ENCODE measurements at places on chromosomes 6 and 20. TPM values are rescaled to one million over a fixed set of nuclear protein-coding genes. Genes with fewer than 3 reads are reported as not detected.

- no peaks in the 10 kb centered on the region for H3K4me1 ChIP-seq
- no peak overlapping the region for H3K4me3 ChIP-seq
- H3K27ac ChIP-seq: no peak overlapping the region
Observed at GRCh38 chr20:38338849-38339520, 7.3 kb upstream of the LBP start.

- H3K36me3 ChIP-seq: no peaks in the 10 kb centered on the region
- H3K27me3 ChIP-seq: no peaks in the 10 kb centered on the region
- DNase-seq: no peak
- no peak overlapping the region for H3K27ac ChIP-seq
- peaks cover 6% of the 10 kb centered on the region for H3K4me1 ChIP-seq
Observed at GRCh38 chr6:3370361-3371221, 86.3 kb downstream of the SLC22A23 start.

GRCh38 chr6:37441651-37442050 is 8.6 kb downstream of the CMTR1 start:
- H3K36me3 ChIP-seq: peaks cover 36% of the 10 kb centered on the region
- DNase-seq: no peak
- no peaks in the 10 kb centered on the region for H3K27me3 ChIP-seq
- H3K4me3 ChIP-seq: no peak overlapping the region
- H3K4me1 ChIP-seq: peaks cover 4% of the 10 kb centered on the region
- no peak overlapping the region for H3K27ac ChIP-seq

DNA sequence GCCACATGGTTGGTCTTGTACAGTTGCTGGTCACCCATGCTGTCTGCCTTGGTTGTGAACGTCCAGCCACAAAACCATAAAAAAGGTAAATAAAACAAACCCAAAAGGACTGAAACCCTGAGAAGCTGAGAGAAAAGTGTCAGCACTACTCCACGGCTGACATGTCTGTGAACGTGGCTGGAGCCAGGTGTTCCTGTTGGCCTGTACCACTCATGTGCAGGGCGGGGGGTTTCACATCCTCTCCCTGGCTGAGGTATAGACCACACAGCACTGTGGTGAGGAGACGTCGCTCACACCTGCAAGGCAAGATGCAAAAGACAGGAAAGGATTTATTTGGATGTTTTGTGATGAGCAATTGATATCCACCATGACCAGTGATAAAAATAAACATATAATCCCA is 51.9 kb upstream of the MRPS10 start:
- peak; percentile 83 for DNase-seq
- H3K4me1 ChIP-seq: peaks cover 20% of the 10 kb centered on the region
- H3K4me3 ChIP-seq: no peak overlapping the region
- no peaks in the 10 kb centered on the region for H3K36me3 ChIP-seq
- H3K27me3 ChIP-seq: no peaks in the 10 kb centered on the region

- H3K36me3 ChIP-seq: no peaks in the 10 kb centered on the region
- no peaks in the 10 kb centered on the region for H3K27me3 ChIP-seq
- no peak overlapping the region for H3K4me3 ChIP-seq
- no peak overlapping the region for H3K27ac ChIP-seq
- DNase-seq: no peak
Observed at GRCh38 chr20:48879612-48880245, 41.8 kb upstream of the ARFGEF2 start.

- H3K4me1 ChIP-seq: no peaks in the 10 kb centered on the region
- H3K4me3 ChIP-seq: no peak overlapping the region
- H3K27ac ChIP-seq: no peak overlapping the region
- H3K27me3 ChIP-seq: no peaks in the 10 kb centered on the region
- no peak for DNase-seq
Observed at GRCh38 chr6:80142586-80142985, 36.1 kb downstream of the BCKDHB start.

Gene GCNT2
- 11.0 TPM for polyA plus RNA-seq

Gene PSMB1
- 684 TPM for polyA plus RNA-seq
